Amygdala (tissue), 56 donors: ENCODE measurements at places on chromosomes 5 and 9.

DNA sequence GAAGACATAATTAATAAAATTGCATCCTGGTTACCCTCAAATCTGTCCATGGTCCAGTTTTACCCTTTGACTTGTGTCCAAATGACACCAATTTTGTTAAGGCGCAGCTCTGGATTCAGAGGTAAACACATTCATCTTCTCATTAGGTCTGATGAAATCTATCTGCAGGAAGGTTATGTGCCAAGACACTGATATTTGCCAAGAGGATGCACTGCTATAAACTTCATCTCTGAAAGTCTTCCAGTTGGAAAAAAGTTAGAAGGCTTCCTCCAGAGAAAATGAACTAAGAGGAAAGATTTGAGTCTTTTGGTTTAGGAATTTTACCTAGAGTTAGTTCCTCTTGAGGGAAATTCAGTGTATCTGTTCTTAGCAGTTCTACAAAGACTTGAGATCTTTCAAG, 717.8 kb downstream of the DTWD2 start:
- no peak for DNase-seq

DNA sequence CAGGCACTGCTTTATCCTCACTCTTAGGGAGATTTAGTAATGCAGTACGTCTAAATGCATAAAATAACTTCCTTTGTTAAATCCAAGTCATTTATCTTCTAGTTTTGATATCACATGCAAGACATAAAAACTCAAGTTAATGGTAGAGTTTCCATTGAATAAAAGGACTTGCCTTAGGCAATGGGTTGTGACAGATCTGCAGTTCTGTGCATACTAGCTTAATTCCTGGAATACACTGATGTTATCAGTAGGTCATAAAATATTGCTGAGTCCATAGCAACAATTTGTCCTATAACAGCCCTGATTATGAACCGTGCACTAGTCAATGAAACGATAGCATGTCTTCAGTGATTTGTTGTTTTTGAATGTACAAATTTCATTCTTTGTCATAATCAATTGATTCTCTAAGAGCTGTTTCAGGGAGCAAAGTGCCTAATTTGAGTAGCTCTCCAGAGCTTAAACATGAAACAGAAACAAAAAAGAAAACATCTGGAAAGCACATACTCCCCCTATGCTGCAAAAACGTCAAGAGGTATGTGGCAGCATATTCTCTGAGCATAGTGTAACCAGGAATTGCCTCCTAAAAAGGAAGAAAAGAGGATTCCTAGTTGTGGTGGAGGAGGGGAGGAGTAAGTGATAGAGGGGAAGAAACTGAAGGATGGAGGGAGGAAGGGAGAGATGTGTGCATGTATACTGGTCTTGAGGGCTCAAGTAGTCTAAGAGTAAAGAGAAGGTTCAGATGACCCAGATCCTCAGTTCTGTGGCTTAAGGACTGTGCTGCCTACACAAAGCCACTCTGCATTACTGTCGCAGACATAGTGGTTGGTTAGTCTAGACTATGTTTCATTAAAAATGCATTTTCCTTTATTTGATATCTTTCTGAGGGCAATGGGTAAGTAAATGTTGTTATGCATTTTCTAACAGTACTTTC, 589.2 kb downstream of the PRR16 start:
- DNase-seq, result no peak

GRCh38 chr5:7878381-7878873, 9.5 kb downstream of the MTRR start:
- no peak for DNase-seq

DNA sequence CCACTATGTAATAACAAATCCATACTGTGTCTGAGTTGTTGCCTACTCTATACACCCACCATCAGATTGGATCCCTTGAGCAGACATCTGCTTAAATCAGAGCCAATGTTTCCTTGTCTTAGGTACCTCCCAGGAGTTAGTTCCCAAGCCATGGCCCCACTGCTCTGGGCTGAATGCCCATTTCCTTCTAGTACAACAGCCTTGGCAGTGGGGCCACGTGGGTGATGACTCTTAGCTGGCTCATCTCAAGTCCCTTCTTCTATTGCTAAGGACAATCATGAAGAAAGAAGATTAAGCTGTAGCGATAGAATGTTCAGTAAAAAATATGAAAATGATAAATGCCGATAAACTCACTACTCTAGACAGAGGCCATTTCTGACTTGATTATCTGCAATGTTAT, 16.6 kb downstream of the PTGR1 start:
- no peak for DNase-seq

DNA sequence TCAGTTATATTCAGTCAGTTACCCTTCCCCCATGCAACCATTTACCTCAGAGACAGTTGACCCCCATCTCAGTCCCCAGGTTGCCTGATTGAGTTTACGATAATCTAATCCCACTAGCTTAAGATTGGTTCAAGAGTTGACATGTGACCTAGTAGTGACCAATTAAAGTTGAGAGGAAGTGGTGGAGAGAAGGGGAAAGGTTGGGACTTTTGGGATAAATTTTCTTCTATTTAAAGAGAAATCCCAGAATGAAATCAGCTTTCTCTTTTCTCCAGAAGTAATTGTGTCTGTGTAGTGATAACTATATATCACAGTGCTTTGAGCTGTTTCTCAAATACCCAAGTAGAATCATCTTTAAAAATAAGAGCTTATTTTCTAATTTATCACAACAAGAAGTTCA, 396.7 kb upstream of the CLINT1 start:
- DNase-seq, result no peak

- no peak for DNase-seq
These were observed 5.9 kb upstream of the FRMD3 start for GRCh38 chr9:83544002-83544698.

- no peak for DNase-seq
These were observed 16.2 kb upstream of the PAIP1 start for GRCh38 chr5:43573058-43573457.

- DNase-seq, result no peak
These were observed 47.5 kb upstream of the KIAA1958 start for GRCh38 chr9:112439171-112439570.

GRCh38 chr9:5442400-5443011, 4.8 kb upstream of the PLGRKT start:
- DNase-seq, result no peak

- DNase-seq, result no peak
These were observed 55.9 kb downstream of the TMEM215 start for GRCh38 chr9:32839013-32839885.

- no peak for DNase-seq
These were observed 210.0 kb downstream of the TMEM161B start for GRCh38 chr5:88058625-88059024.

DNA sequence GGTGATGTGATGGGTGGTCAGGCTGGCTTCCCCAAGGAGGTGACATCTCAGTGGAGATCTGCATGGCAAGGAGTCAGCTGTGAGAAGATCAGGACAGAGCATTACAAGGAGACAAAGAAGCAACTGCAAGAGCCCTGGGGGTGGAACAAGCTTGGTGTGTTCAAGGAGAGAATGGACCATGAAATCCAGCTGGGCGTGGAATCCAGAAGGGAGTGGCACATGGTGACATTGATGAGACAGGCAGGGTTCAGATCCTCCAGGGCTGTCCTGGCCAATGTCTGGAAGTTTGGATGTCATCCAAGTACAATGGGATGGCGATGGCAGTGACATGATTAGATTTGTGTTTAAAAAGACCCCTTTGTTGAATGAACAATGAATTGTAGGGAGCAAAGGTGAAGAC, 175.6 kb downstream of the MACROH2A1 start:
- DNase-seq, result no peak

GRCh38 chr5:150582241-150583109, 58.0 kb upstream of the SYNPO start:
- no peak for DNase-seq

- DNase-seq, result no peak
These were observed 46.7 kb downstream of the TNFAIP8 start for GRCh38 chr5:119402555-119402954.

DNA sequence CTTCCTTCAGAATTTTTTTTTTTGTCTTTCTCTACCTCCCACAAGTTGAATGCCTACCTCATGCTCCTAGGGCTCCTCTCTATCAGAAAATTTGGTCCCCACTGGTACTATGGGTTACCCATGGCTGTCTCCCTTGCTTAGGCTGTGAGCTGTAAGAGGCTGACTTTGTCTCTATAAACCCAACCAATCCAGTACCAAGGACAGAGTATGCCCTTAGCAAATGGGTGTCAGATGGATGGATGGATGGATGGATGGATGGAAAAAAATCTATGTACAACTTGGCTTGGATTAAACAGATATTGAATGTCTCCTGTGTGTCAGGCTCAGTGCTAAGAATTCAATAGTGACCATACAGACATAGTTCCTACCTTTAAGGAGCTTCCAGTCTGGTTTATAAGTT, 398.2 kb upstream of the TRPC7 start:
- no peak for DNase-seq

DNA sequence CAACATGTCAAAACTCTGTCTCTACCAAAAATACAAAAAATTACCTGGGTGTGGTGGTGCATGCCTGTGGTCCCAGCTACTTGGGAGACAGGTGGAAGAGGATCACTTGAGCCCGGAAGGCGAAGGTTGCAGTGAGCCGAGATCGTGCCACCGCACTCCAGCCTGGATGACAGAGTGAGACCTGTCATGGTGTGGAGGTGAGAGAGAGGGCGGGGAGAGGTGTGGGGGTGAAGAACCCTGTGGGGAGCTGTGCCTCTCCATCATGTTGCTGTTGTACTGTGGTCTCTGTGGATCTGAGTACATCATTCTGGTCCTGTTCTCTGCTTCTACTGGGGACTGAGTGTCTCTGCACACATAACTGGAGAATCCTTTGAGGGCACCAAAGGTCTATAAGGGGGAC, 11.3 kb upstream of the SLC34A1 start:
- no peak for DNase-seq

DNA sequence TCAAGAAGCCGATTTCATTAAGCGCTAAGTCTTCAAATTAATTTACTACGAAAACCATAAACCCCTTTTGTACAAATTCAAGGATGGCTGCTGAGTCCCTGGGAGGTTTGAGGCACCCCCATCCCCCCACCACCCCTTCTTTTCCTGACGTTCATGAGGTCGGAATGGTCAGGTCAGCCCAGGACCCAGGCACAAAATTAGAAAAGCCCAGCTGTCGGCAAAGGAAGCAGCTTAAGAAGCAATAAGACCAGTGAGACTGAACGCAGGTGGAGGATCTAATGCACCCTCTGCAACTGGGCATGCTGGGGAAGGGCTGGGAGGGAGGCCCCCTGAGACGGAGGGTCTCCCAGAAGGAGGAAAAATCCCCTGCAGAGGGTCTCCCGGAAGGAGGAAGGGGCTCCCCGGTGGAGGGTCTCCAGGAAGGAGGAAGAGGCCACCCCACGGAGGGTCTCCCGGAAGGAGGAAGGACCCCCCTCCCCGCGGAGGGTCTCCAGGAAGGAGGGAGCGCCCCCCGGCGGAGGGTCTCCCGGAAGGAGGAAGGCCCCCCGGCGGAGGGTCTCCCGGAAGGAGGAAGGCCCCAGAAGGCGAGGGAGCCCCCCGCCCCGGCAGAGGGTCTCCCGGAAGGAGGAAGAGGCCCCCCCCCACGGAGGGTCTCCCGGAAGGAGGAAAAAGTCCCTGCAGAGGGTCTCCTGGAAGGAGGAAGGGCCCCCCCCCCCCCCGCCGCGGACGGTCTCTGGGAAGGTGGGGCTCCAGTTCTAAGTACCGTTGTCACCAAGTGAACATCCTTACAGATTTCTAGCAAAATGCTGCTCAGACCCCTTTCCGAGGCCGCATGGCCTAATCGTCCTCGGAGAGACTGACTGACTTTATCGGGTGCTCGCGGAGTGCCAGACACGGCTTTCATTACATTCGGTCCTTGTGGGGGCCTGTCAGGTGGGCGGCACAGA, 74.4 kb upstream of the FCN1 start:
- DNase-seq, result no peak

DNA sequence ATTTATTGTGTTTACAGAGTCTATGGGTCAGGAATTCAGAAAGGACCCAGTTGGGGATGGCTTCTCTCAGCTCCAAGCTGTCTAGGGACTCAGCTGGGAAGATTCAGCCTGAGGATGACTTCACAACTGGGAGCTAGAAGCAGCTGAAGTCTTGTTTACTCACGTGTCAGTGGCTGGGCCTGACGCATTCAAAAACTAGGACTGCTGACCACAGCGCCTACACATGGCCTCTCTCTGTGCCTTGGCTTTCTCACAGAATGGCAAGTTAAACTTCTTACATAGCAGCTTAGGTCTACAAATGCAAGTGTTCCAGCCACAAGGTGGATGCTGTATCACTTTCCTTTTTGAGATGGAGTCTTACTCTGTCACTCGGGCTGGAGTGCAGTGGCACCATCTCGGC, 16.3 kb upstream of the PPP2CA start:
- peak; percentile 67 for DNase-seq

- DNase-seq, result no peak
These were observed 587.0 kb upstream of the COX7C start for GRCh38 chr5:86030753-86031152.

GRCh38 chr5:14039576-14039975, 95.1 kb upstream of the DNAH5 start:
- DNase-seq, result no peak

DNA sequence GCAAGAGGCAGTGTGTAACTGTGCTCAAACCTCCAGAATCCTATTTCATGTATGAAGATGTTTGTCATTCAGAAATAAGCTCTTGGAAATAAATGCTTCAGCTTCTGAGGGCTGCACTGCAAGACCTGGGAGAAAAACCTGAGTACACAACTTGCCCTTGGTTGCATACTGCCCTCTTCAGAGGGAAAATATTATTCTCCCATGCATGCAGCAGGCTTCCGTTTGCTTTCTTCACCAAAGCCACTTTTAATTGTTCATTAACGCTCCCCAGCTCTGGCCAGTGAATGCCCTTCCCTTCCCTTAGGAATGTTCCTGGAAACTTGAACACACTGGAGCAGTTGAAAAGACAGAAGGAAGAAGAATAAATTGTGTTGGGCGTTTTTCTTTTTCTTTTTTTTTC, 2.5 kb upstream of the WHRN start:
- peak; percentile 37 for DNase-seq

DNA sequence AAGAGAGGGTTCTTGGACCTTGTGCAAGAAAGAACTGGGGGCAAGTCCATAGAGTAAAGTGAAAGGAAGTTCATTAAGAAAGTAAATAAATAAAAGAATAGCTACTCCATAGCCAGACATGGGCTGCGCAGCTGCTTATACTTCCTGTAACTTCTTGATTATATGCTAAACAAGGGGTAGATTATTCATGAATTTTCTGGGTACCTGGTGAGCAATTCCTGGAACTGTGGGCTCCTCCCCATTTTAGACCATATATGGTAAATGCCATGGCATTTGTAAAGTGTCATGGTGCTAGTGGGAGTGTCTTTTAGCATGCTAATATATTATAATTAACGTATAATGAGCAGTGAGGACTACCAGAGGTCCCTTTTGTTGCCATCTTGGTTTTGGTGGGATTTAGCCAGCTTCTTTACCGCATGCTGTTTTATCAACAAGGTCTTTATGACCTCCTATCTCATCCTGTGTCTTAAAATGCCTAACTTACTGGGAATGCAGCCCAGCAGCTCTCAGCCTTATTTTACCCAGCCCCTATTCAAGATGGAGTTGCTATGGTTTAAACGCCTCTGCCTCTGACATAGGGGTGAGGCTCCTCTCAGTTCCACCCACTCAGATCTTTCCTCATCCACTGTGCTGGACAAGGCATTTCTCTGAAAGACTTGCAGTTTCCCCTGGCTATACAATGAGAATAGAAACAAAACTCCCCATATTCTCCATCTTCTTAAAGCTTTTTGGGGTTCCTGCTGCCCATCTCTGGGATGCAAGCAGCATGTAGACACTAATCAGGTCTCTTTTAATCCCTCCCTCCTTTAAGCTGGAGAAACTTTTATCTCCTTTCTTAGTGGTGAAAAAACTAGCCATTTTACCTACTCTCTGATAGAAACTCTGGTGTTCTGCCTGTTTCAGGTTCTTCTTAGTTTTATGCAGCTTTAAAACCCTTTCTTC, 91.2 kb downstream of the ARRDC3 start:
- no peak for DNase-seq
